ENCODE measurements at places on chromosomes 11 and 22. TPM values are rescaled to one million over a fixed set of nuclear protein-coding genes. Genes with fewer than 3 reads are reported as not detected.
A peak's percentile ranks its signal among the peaks of the same experiment; 100 is the strongest.

DNA sequence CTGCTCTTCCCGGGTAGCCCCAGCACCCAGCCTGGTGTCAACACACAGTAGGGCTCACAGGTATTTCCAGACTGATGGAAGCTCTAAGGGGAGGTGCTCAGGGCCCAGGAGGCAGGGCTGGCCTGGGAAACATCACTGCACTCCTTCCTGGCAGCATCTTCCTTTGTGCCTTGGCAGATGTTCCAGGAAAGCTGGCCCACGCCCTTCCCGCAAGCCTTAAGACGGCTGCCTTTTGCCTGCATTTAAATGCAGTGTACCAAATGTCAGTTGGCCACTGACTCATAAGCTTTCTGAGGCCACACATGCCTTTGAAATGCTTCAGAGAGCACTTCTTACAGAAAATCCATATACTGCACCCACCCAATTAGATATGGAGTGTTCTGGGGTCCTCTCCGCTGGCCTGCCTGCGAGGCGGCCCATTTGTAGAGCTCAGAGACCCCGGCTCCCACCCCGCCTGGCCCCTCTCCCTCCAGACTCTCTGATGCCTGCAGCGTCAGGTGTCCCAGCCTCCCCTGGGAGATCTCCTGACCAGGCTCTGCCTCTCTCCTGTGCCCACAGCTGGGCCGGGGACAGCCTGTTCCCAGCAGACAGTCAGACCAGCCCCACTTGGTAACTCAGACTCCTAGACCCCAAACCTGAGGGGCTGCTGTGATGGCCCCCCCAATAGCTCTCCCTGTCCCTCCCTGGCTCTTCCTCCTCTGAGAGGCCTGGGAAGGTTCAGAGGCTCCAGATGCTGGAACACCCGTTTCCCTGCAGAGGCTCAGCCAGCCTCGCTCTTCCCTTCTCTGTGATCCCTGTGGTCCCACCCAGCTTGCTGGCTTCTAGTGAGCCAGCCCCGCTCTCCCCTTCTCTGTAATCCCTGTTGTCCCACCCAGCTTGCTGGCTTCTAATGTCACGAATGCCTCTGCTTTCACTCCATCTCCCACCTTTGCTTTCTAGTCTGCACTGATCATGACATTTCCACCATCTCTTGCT lies 47.6 kb upstream of the THY1 start:
- DNase-seq: no peak

DNA sequence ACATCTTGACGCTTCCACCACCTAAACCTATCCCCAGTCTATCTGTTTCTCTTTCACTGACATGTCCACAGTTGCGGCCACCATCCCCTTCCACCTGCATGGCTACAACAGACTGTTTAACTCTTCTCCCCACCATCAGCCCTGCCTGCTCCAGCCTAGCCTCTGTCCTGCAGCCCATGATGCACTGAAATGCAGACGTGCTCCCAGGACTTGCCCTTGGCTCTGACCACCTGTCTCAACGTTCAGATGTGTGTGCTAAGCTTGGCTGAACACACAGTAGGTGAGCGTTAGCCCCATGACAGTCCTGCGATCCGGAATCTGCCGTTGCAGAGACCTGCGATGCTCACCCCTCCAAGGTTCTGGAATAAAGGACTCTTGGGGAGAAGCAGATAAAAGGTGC lies 22.7 kb downstream of the CBX7 start:
- no peak for DNase-seq

GRCh38 chr11:94884376-94884775 lies 89.0 kb downstream of the CWC15 start:
- DNase-seq: no peak

Gene GGT1
- 23.6 TPM for total RNA-seq

GRCh38 chr11:1009991-1010390 lies 26.5 kb downstream of the MUC6 start:
- DNase-seq: no peak

Gene MCM5
- total RNA-seq: 275 TPM

DNA sequence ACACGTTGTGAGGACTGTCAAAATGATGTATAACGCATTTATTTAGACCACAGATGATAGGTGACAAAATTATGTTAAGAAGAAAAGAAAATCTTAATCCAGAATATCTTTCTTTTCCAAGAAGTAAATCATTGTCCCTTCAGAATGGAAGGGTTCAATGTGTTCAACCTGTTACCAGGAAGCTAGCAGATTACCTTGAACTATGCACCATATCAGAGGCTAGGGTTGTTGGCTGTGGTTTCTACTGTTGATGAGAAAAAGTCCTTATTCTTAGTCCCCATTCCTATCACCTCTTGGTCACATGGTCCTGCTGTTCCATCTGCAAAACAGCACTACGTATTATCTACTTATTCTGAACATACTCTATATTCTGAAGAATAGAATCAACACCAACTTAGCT lies 339.5 kb upstream of the CADM1 start:
- DNase-seq: no peak

DNA sequence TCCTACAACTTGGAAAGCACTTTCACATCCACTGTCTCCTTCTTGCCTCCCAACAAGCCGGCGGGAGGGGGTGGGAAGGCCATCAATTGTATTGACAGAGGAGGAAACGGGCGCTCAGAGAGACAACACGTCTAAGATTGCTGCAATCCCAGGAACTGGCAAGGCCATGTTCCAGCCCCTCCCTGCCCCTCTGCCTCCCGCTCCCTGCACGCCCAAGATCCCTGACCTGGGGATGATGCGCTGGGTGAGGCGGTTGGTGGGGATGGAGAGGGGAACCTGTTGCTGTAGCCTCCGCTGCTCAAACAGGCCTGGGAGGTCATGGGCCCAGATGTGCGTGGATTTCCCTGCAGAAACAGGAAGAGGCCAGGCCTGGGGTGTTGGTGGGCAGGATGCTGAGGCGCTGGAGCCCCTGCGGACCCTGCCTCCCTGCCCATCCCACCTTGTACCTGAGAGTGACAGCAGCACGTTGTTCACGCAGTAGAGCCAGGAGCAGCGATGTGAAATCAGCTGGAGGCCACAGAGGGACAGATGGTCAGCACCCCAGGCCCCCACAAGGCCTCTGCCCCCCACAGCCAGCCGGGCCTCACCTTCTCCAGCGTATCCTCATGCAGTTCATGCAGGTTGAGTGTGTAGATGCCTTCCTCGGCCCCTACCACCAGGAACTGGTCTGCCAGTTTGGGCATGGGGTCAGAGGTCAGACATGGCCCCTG lies 6.8 kb downstream of the MAP4K2 start:
- DNase-seq: no peak

DNA sequence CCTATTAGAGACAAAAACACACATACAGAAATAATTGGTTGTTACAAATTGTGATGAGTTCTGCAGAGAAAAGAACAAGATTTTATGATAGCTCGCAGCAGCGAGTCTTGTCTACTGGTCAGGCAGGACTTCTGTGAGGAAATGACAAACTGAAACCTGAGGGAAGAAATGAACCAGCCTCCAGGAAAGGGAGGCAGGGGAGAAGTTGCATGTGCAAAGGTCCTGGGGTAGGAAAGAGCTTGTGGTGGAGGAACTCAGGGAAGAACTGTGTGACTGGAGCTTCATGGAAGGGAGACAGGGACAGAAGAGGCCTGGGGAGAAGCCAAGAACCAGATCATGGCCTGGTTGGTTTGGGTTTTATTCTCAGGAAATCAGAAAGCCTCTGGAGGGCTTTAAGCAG lies 9.2 kb upstream of the RAB1B start:
- DNase-seq: no peak

DNA sequence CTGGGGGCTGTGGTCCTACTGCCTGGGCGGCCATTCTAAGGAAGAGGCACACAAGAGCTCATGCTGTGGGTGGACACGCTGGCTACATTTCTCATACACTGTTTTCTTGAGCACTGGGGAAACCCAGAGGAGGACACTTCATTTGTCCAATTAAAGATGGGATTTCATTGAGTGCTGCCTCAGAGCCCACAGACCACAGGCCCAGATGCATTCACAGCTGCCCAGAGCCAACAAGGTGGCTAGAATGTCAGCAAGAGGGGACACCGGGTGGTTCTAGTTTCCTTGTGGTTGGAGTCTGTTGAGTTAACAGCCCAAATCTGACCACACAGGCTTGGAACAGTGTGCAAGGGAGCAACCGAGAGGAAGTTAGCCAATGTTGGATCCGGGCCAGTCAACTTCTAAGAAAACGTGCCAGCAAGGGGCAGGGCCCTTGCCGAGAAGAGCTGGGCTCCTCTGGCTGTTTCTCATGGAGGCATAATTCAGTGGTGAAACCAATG lies 35.0 kb upstream of the SORL1 start:
- DNase-seq: peak; percentile 76

- no peak for DNase-seq
These were observed 226.4 kb downstream of the FAT3 start for GRCh38 chr11:92451063-92451462.

- DNase-seq: no peak
These were observed 78.4 kb downstream of the SIK3 start for GRCh38 chr11:117019871-117020270.

Gene ADAMTS8
- total RNA-seq: not detected

Gene SCO2
- total RNA-seq: 13.9 TPM

Gene SYNGR1
- total RNA-seq: 0.24 TPM

Gene OR4C12
- total RNA-seq: not detected

- DNase-seq: no peak
These were observed 662.6 kb downstream of the NTM start for GRCh38 chr11:132033051-132033450.

Gene SCT
- total RNA-seq: not detected

Gene TMX2
- 68.7 TPM for total RNA-seq

DNA sequence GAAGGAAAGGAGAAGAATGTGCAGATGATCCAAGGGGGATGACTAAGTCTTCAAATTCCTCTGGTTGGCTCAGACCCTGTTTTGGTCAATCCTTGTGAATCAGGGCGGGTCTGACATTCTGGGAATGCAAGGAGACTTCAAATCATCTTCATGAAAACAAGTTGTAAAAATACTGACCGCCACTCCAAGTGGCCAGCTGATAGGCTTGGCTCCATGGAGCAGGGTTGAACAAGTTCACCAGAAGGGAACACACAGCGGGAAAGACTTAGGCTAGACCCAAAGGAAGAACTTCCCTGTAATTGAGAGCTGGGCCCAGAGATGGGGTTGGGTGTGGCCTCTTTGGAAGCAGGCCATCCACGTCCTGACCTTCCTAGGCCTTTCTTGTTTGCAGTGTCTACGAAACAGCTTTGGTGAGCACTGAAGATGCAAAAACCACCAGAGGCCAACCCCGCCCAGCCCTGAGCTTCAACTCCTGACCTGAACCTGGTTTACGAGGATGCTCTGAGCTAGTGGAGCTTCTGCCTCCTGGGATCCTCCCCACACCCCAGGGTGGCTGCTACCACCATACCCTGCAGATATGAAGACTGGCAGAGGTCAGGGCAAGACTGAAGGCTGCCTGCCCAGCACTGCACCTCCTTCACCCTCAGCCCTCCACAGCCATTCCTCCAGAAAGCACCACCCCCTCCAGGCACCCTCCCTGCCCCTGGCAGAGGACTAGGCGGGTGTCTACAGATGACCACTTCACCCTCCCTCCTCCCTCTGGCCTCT lies 26.1 kb downstream of the GDPD5 start:
- DNase-seq: no peak

Gene GLB1L3
- total RNA-seq: 3.8 TPM
